ENCODE measurements at places on chromosomes 12 and 14.

DNA sequence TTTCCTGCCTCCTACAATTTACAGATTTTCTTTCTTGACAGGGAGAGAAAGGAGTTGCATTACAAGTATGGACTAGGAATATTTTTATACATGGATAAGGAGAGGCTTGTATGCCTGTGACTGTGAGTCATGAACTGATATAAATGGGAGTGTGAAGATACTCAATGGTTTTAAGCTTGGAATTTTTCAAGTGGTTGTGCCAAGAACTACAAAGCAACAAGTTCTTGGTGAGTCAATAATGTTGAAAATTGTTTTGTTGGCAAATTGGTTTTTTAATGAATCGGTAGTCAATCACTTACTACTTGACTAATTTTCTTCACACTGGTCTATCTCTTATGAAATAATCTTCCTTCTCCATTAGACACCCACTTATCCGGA, 58.9 kb upstream of the HMGA2 start:
- no peak for DNase-seq

- DNase-seq = no peak
Observed at GRCh38 chr12:132617822-132618682, 524 bp upstream of the P2RX2 start.

DNA sequence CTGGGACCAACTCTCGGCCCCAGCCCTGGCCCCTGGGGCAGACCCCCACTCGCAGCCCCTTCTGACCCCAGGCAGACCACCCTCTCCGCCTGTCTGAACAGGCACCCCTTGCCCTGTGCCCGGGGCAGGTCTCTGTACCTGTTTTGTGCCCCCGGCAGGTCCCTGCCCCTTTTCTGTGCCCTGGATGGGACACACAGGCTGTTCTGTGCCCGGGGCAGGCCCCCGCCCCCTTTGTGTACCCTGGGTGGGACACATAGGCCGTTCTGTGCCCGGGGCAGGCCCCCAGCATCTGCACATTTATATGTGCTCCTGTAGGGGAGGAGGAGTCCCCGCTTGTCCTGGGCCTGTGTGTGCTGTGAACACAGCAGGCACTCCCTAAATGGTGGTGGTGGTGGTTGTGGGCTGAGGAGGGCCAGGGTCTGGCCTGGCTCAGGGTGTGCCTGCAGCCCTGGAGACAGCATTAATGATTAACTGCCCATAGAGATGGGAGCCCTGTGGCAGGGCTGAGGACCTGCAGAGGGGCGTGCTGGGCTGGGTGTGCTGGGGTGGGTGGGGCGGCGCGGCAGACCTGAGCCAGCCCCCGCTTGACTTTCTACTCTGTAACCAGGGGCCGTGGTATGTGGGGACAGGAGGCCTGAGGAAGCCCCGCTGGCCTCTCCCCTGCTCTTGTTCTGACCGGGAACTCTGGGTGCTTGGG, 3.7 kb downstream of the FBRSL1 start:
- DNase-seq = no peak

GRCh38 chr12:65655074-65655493, 169.2 kb upstream of the HMGA2 start:
- no peak for DNase-seq

DNA sequence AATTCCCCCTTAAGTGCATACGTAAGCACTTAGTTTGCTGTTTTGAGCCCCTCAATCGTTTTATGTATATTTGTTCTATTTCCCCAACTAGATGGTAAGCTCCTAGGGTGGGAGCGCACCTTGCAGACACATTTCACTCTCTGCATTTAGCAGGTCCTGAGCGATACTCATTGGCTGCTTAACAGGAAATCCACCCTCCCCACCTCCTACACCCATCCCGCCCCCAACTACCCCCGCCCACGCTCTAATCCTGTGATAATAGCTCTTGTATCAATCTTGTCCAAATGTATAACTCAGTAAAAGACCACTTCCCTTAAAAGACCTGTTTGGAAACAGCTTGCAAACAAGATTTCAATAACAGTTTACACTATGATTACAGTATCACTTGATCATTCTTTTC, 8.1 kb downstream of the LPAR5 start:
- DNase-seq = peak; percentile 41

Measured in stimulated activated naive CD4-positive, alpha-beta T cell treated with Interleukin-2 at 50 U/mL for 16 hours (primary cell).